ENCODE measurements at places on chromosomes 6 and 20.

- peak; percentile 35 for DNase-seq
These were observed 1.3 kb downstream of the EPHA7 start for GRCh38 chr6:93418033-93418407.

DNA sequence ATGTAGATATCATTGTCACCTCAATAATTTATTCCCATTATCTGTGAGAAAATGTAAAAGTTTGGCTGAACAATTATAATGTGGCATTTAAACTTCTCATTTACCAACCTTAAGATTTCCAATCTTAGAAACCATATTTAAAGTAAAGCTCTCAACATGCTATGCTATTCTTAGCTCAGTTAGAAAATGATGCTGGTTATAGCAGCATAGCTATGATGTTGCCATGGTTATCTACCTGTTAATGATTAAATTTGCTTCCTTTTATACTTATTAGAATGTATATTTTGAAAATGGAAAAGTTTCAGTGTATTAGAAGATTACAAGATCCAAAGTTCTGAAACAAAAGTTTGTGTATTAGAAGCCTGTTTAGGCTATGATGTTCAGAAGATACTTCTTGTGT lies 110.1 kb downstream of the GPR63 start:
- DNase-seq: no peak

GRCh38 chr20:60000271-60001042 lies 42.2 kb downstream of the CDH26 start:
- DNase-seq: no peak

- no peak for DNase-seq
These were observed 36.6 kb downstream of the NKX2-4 start for GRCh38 chr20:21360705-21361104.

GRCh38 chr6:48825501-48826151 lies 637.4 kb downstream of the MMUT start:
- DNase-seq: no peak

GRCh38 chr6:139146317-139146726 lies 11.4 kb downstream of the HECA start:
- DNase-seq: no peak

- no peak for DNase-seq
These were observed 17.4 kb downstream of the STAU1 start for GRCh38 chr20:49170714-49171113.

- DNase-seq: no peak
These were observed 13.2 kb upstream of the CST4 start for GRCh38 chr20:23702021-23702420.

GRCh38 chr6:36679043-36679833 lies 724 bp downstream of the CDKN1A start:
- DNase-seq: peak; percentile 77

DNA sequence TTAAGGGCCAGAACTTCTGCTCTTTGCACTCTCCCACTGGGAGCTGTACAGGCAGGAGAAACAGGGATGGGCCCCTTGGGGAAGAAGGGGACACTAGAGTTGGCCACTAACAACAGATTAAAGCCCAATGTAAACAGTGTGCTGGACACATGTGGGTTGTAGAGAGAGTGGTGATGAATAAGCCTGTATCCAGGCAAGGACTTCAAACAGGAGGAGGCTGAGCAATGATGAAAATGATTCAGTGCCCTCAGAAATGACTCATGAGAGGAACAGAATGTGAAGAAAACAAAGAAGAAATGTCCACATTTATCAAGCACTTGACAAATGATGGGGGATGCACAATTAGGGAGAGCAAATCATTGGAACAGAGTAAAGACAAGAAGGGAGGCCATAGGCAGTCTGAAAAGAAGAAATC lies 242.3 kb downstream of the TBX18 start:
- no peak for DNase-seq

GRCh38 chr20:4664691-4665360 lies 56.9 kb upstream of the PRND start:
- DNase-seq: no peak

DNA sequence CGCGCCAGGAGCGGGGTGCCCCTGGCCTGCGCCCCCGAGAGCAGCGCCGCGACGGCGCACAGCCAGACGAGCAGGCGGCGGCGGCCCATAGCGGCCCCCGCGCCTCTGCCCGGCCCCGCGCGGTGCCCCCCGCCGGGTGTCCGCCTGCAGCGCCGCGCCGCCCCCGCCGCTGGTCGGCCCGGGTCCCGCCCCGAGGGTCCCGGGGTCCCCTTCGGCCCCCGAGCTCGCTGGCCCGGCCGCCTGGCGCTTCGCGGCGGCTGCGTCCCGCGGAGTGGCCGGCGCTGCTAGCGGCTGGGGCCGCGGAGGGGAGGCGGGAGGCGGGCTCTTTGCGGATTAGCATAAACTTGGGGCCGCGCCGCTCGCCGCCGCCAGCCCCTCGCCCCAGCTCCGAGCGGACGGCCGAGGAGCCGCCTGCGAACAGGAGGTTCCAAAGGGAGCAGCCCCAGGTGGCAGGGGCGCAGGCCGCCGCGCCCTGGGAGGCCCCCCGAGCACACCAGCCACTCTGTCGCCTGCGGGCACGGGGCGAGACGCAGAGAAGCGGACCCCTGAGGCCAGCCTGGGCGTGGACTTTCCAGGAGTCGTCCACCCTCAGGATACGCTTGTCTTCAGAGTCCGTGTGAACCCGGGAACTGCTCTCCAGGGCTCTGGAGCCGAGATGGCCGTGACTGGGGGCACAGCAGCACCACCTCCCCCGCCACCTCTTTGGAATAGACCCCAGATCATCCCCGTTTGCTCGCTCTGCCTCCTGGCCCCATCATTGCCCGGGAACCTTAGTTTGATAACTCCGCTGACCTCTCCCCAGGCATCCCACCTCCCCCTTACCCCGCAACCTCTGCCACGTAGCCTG lies at the start of gene EMILIN3:
EMILIN3 (minus strand) TSS at position 273 of the 847 bp plus-strand sequence; CDS start at position 89, 184 bp downstream.
- DNase-seq: peak; percentile 64

DNA sequence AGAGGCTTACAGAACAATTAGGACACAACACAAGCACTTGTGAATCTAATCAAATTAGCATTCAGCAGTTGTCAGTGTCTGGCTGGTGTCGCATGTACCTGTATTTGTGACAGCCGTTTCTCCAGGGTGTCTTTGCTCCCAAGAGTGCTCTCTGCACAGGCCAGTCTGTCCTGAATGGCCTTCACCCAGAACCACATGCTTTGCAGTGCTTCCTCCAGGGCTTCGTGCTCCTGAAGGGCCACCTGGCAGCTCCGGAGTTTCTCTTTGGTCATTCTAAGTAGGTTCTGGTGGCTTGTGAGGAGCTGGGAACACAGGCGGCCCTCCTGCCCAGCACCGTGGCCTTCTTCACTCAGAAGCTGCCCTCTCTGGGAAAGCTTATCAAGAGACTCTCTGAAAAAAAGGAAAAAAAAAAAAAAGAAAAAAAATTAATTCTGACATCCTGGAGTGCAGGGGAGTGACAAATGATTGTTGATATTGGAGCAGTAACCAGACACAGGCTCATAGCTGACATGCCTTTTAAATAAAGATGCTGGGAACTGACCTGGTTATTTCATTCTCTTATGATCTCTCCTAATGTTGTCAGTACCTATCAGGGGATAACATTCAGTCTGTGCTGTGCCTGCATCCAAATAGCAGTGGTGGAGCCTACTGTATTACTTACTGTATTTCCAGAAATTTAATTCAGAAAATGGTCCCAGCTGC lies 245.8 kb downstream of the SYNE1 start:
- DNase-seq: no peak

- no peak for DNase-seq
These were observed 52.2 kb downstream of the MARCKS start for GRCh38 chr6:113909224-113909856.

DNA sequence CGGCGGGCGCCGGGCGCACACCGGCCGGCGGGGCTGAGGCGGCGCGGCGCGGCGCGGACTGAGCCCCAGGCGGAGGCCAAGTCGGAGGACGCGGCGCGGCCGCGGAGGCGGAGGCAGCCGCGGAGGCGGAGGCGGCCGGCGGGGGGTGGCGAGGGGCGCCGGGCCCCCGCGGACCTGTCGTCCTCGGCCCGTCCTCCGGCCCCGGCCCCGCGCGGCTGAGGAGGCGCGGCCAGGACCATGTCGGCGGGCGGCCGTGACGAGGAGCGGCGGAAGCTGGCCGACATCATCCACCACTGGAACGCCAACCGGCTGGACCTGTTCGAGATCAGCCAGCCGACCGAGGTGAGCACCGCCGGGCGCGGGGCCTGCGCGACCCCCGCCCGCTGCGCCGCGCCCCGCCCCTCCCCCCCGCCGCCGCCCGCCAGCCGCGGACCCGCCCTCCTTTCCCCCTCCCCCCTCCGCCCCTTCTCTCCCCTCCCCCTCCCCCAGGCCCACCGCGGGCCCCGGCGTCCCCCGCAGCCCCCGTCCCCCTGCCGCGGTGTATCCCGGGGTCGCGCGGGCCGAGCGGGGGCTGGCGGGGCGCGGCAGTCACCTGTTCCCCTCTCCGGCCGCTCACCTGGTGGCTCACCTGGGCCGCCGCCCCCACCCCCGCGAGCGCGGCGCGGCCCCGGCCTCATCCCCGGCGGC lies at the start of gene AFDN:
AFDN (plus strand) TSS at position 16 of the 687 bp plus-strand sequence; CDS start at position 238, 222 bp downstream.
- DNase-seq: peak; percentile 59

GRCh38 chr6:168634541-168635328 lies 193.8 kb downstream of the SMOC2 start:
- no peak for DNase-seq

- no peak for DNase-seq
These were observed 84.9 kb downstream of the TIAM2 start for GRCh38 chr6:155079985-155080452.

DNA sequence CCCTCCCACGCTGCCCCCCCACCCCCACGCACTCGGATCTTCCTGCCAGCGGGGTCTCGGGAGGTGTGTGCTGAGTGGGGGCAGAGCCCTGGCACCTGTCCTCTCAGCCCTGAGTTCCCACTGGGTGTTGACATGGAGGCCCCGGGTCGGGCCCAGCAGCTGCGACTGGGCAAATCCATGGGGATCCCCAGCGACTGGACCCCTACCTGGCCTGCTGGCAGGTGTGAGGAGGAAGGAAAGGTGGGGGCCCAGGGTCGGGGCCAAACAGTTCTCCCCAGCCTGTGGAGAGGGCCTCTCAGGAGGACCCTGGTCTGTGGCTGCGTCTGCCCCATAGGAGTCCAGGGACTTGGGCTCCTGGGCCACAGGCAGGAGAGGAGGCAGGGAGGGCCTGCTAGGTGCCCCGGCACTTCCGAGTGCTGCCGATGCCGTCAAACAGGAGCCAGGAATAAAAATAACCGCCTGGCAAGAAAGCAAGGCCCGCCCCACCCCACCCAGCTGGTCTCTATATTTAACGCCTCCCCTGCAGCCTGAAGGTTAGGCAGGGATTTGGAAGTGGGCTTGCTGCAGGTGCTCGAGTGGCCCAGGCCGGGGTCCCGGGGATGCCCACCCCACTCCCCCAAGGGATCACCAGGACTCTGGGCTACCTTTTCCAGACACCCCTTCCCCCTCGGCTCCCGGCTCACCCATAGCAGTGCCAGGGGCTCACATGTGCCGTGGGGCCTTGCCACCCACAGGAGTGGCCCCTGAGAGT lies 1.4 kb upstream of the EEF1A2 start:
- DNase-seq: no peak

DNA sequence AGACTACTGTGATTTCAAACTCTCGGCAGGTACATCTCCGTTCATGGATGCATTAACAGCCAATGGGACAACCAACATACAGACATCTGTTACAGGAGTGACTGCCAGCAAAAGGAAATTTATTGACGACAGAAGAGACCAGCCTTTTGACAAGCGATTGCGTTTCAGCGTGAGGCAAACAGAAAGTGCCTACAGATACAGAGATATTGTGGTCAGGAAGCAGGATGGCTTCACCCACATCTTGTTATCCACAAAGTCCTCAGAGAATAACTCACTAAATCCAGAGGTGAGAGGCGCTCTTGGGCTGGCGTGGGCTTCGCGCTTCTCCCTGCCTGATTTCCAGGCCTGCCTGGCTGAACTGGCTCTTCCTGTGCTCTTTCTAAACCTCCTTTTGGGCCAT lies 68.4 kb downstream of the RPP40 start:
- no peak for DNase-seq

DNA sequence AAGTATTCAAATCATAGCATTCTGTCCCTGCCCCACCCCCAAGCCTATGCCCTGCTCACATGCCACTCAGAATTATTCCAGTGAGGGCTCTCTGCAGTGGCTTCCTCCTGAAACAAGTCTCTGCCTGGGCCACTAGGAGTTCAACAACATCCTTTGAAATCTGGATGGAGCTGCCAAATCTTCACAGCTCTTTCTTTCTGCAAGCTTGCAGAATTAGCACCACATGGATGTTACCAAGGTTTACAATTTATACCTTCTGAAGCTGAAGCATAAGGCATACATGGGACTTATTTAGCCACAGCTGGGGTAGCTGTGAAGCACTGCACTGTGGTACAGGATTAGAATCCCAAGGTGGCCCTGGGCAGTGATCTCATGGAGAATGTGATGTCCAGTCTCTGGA lies 577.5 kb downstream of the CD109 start:
- DNase-seq: no peak

DNA sequence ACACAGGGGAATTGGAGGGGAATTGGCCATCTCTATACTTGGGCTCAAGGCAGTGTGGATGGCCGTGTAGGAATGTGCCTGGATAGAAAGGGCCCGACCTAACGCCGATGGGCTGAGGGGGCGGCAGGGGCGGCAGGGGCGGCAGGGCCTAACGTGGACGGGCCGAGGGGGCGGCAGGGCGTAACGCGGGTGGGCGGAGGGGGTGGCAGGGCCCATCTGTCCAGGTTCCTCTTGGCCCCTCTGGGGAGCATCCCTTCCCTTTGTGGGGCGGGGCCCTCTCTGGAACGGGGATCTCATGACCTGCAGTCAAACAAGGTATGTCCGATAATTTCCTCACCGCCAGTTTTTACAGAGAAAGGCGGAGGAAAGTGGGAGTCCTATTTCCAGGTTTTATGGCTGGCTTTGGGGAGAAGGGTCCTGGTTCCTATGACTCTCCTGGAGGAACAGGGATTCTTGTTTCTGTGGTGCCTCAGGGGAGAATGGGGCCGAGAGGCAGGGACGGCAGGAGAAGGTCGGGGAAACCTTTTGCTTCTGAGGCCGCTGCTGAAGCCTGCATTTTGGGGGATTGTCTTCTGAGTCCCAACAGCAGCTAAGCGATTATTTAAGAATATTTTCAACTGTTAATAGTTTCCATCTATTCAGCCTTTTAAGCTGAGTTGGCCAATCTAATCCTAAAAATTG lies 100.8 kb upstream of the FRMD1 start:
- no peak for DNase-seq

- DNase-seq: no peak
These were observed 33.5 kb upstream of the MCM3 start for GRCh38 chr6:52317841-52318581.

DNA sequence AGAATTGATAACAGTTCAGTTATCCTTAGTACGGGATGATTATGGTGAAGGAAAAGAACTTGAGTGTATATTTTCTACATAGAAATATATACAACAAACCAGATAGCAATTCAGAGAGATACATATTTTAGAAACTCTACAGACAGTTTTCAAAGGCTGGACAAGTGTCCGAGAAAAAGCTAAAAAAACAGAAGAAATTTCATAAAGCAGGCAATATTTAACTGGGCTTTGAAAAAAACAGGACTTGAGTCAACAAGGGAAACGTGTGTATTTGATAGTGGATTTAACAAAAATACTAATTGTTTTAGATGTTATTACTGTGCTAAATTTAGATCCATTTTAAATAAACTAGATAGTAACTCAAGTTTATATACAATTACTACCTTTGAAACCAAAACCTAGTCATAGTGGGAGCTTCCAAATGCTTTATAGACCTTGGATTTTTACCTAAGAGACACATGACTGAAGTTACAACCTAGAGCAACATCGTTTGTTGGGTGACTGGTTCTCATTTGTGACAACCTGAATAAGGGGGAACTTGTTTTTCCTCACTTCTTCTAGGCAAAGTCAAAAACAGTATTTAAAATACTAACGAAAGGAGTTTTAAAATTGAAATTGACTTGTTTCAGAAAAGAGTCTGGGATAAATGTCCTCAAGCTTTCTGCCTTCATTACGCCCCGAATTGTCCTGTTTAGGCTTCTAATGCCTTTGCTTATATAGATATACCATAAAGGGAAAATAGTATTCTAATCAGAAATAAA lies 116.7 kb upstream of the PRSS16 start:
- DNase-seq: no peak
